ENCODE measurements at places on chromosomes 7 and 10.
A peak's percentile ranks its signal among the peaks of the same experiment; 100 is the strongest.

GRCh38 chr10:84227810-84228209, 2.5 kb upstream of the LRIT2 start:
- no peak for DNase-seq

GRCh38 chr7:43625453-43625852, 42.5 kb downstream of the STK17A start:
- no peak for DNase-seq

GRCh38 chr10:78412605-78413004, 378.9 kb downstream of the RPS24 start:
- peak; percentile 14 for DNase-seq

- DNase-seq: peak; percentile 39
Observed at GRCh38 chr10:78972160-78972946, 96.4 kb upstream of the ZMIZ1 start.

Data from H9 (cell line).